ENCODE measurements at places on chromosomes 7 and 10. TPM values are rescaled to one million over a fixed set of nuclear protein-coding genes. Genes with fewer than 3 reads are reported as not detected.

PARD3 gene
- 27.6 TPM for total RNA-seq

VAX1 gene
- not detected for total RNA-seq

RASA4B gene
- 0.20 TPM for total RNA-seq

PLPP4 gene
- not detected for total RNA-seq

CTNNA3 gene
- total RNA-seq: under 0.01 TPM

Measured in subcutaneous preadipocyte (primary cell).